Stimulated activated CD8-positive, alpha-beta memory T cell treated with anti-CD3 and anti-CD28 coated beads, Interleukin-4, amount 100 ng/mL, for 4 hours (primary cell): ENCODE measurements at places on chromosomes 2 and 18.

DNA sequence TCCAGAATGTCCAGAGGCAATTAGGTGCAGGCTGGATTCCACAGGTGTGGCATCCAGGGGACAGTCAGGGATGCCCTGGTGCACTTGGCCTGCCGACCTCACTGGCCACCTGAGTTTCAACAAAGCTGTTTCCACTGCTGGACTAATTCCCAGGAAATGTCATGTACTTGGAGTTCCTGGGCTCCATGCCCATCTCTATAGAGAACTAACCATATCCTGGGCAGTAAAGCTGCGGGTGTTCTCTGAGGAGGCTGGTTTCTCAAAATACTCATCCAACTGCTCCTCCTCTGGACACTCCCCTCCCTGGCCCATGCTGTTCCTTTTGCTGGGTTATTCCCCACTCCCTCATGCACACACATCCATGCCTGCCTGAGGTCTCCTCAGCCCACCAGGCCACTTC is 161.9 kb upstream of the SKOR2 start:
- DNase-seq = no peak

DNA sequence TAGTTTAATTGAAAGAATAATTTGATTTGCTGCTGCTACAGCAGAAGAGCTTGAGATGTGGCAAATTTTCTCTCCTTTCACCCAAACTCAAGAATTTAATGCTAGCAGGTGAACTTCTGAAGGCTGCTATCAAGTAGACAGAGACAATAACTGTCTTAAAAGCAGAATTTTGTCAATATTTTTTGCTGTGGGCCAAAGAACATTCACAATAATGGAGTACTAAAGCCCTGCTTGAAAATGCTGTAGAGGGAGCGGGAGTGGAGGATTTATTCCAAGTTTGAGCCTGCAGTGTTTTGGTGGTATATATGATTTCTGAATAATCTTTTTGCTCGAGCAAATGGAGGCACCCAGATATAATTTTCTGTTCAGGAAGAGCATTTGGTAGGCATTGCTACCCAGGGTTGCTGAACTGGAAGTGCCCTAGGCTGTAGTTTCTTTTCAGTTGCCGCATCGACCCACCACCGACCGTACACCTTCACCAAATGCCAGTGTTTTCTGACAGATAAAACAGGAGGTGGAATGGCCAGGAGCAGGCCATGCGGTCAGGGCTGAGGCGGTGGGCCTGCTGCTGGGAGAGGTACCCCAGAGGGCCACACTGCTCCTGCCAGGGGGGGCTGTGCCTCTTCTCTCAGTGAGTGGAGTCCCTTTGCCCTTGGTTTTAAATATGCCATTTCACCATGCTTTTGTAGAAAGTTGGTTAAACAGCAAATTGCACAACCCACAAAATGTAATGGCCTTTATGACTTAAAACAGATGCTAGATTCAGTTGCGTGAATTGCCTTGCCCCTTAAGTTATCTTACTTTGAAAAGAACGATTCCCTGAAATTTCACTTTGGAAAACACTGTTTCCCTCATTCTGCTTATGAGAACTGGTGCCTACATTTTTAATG is 36.4 kb downstream of the TSHZ1 start:
- no peak for DNase-seq

- DNase-seq = no peak
These were observed 172.4 kb downstream of the SLC8A1 start for GRCh38 chr2:40279482-40279881.

GRCh38 chr2:191756761-191757160 is 78.8 kb downstream of the NABP1 start:
- no peak for DNase-seq

DNA sequence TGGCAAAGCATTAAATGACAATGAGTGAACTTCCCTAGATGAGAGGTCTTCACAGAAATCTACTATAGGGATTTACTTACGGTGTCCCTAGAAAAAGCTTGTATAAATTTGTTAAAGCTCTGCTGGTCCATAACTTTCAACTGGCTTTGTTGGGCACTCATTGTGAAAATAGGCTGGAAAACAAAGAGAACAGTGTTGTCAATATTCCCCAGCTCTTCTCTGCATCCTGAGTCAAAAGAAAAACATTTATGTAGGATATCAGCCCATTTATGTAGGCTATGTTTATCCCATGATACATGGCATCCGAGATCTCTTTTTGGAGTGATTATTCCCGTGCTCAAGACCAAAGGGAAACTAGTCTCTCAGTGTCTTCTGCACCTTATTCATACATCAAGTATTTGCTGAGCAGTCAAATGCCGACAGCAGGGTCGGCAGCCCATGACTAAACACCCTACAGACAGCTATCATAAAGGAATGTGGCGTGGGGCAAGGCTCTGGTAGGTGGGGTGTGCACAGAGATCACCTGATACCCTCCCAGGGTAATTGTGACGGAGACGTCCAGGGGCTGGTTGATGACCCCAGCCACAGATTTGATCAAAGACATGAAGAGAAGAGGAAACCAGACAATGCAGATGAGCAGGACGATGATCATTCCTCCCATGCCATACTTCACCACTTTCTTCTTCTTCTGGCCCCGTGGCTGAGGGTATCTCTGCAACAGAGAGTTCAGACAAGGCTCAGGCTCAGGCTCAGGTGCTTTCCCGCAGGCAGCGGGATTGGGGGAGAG is 155.9 kb downstream of the NAPG start:
- DNase-seq = no peak

DNA sequence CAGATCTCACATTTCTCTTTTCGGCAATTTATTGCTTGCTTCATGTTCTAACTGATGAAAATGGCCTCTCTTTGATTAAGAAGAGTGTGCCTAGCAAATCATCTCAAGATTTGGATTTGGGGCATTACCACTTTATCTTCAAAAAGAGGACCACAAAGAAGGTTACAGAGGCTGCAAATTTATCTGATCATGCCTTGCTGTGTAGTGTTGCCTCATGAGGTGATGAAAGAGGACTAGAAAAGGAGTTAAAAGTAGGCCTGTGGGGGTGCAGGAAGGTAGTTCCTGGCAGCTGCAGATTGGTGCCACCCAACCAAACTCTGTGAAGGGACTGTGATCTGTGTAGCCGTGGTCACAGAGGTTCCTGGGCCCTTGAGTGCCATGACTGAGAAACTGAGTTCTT is 69.2 kb downstream of the PRELID3A start:
- DNase-seq = no peak

DNA sequence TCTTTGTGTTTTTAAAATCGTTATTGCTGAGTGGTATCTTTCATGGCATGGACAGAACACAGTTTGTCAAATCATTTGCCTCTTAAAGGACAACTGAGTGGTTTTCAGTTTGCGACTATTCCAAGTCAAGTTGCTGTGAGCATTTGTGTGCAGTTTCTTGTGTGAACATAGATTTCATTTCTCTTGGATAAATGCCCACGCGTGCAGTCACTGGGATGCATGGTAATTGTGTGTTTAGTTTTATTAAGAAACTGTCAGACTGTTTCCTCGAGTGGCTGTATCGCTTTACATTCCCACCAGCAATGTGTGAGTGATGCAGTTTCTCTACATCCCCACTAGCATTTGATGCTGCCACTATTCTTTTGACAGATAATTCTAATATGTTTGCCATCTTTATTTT is 154.0 kb upstream of the ARL4C start:
- no peak for DNase-seq

DNA sequence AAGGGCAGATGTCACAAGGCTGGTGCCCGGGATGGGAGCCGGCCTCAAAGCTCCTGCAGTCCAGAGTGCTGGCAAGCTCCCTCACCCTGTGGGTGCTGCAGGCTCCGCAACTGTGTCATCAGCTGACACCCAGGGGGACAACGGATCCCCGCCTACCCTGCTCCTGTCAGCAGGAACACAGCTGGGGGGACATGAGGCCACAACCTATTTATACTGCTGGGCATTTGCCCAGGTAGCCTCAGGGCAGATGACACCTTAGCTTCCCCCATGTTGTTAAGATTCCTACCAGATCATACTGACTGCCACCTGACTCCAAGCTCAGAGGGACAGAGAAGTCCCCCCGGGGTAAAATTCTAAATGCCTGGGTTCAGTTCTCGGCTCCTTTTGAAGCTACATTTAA is 1.2 kb downstream of the ANKRD23 start:
- DNase-seq = no peak

DNA sequence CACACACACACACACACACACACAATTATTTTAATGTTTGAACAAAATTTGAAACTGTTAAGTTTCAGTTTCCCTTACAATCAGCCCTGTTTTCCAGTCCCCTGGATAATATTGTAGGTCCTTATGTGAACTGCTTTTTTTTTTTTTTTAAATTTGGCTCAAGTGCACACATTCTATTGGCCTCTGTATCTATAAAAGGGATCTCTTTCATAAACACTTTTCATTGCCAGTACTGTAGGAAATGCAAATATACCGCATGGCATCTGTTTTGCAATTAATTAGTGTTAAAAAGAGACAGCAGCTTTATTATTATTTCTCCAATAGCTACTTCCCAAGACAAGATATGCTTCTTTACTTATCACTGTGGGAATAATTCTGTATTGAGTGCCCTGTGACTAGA is 738.7 kb downstream of the EPHA4 start:
- DNase-seq = no peak

DNA sequence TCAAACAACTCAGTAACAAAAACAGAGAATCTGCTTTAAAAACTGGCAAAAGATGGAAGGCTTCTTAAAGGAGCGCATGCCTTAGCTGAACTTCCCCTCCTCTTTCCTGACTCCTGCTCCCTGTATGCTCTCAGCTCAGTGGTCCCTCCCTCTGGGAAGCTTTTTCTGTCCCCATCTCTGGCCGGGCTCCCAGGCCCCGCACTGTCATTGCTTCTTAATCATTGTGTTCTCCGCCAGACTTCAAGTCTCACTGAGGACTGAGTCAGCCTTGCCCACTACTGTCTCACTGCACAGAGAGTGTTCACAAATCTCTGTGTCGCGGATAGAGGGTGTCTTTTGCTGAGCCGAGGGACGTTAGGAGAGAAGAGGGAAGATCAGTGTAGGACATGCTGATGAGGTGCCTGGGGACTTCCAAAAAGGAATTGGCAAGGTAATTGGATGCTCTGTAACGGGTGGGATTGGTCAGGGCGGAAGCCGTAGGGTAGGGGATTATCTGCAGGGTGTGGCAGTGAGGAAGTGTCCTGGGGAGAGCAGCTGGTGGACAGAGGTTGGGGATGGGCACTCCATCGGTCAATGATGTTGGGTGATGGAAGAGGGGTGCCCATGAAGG is 16.2 kb downstream of the TOGARAM2 start:
- no peak for DNase-seq

- no peak for DNase-seq
These were observed 27.2 kb upstream of the FHL2 start for GRCh38 chr2:105425936-105426625.

DNA sequence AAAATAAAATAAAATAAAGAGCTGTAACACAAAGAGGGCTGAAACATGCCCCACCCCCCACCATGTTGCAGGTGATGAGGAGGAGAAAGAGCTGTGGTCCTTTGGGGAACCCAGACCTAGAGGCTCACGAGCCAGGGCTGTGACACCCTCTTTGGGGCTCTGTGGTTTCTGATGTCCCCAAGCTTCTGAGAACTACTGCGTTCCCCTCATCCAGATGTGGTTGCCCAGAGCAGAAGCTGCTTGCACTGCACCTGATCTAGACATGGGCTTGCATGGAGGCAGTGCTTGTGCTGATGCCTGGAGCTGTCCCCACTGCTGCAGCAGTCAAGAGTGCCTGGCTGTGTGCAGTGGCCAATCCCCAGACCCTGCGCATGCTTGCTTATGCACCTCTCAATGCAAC is 687.9 kb upstream of the ACVR2A start:
- DNase-seq = no peak

GRCh38 chr2:147463881-147464520 is 380.8 kb upstream of the ACVR2A start:
- no peak for DNase-seq

GRCh38 chr2:171191021-171191420 is 30.3 kb upstream of the TLK1 start:
- no peak for DNase-seq

DNA sequence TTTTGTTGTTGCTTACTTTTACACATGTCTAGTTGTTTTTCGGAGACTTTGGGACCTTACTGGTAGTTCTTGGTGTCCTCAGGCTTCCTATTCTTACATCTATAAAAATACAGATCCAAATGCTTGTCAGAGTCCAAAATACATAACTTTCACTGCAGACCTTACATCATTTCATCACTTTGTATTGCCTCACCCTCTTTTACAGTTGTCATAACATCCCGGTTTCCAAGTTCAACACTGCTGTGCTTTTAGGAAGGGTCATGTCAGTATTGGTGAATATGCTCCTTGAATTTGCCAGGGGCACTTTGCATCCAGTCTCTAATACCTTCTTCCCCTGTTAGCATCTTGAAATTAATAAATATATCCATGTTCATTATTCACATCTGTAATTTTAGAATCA is 518.2 kb upstream of the RAB12 start:
- DNase-seq = no peak
